ENCODE measurements at places on chromosomes 16 and 17.

DNA sequence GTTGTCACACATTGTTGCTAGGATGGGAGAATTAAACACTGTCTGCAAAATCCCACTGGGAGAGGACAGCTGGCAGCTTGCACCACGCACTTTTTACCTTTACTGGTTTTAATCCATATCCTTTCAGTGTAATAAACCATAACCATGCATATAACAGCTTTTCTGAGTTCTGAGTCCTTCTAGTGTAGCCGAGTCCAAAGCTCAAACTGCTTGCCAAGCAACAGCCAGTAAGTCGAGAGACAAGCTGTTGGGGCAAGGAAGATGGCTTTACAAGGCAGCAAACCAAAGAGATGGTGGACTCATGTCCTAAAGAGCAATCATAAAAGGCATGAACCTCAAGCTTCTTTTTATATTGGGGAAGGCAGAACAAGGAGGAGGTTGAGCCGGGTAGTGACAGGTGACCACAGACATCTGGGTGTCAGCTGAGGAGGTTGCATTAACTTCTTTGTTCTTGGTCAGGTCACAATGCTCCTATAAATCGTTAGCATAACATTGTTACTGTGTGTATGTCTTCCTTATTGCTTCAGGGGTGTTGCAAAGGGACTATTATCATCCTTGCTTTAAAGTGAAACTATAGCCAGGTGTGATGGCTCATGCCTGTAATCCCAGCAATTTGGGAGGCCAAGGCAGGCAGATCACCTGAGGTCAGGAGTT lies 7.3 kb upstream of the CD300H start:
- DNase-seq: no peak

GRCh38 chr16:17367036-17367435 lies 103.7 kb downstream of the XYLT1 start:
- DNase-seq: no peak

GRCh38 chr16:58467905-58468304 lies 32.0 kb upstream of the NDRG4 start:
- DNase-seq: no peak

GRCh38 chr16:74090871-74091270 lies 205.7 kb upstream of the PSMD7 start:
- no peak for DNase-seq

- DNase-seq: no peak
These were observed 11.2 kb upstream of the COG7 start for GRCh38 chr16:23464196-23464595.
